ENCODE measurements at places on chromosomes 1 and 21.

- DNase-seq: no peak
Measured at GRCh38 chr1:161199506-161200139, 769 bp upstream of the ADAMTS4 start.

DNA sequence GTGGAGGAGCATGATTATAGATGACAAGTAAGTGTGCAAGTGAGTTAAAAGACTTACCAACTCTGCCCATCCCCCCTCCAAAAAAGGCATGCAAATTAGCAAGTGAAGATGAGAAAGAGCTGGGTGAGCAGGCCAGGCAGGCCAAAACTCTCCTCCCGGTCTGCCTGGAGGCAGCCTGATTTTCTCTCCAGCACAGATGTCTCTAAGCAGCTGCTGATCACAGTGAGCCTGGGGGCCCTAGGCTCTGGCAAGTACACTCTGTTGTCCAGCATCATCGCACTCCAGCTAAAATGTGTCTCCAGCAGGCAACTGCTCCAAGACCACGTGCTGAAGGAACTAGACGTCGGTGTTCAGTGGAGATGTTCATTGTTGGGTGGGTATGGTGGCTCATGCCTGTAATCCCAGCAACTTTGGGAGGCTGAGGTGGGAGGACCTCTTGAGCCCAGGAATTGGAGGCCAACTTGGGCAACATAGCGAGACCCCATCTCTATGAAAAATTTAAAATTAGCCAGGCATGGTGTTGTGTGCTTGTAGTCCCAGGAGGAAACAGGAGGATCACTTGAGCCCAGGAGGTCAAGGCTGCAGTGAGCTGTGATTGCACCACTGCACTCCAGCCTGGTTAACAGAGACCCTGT, 56.7 kb upstream of the PUM1 start:
- DNase-seq: no peak

DNA sequence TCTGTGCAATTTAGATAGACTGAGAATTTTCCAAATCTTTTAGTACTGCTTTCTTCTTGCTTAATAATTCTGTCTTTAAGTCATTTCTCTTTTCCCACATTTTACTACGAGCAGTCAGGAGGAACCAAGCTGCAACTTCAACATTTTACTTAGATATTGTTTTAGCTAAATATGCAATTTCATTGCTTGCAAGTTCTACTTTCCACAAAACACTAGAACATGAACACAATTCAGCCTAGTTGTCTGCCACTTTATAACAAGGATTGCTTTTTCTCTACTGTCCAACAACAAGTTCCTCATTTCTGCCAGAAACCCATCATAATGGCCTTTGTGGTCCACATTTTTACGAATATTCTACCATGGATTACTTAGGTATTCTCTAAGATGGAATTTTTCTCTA, 36.6 kb downstream of the SORT1 start:
- no peak for DNase-seq

GRCh38 chr1:22814176-22815042, 103.8 kb downstream of the EPHB2 start:
- DNase-seq: no peak

DNA sequence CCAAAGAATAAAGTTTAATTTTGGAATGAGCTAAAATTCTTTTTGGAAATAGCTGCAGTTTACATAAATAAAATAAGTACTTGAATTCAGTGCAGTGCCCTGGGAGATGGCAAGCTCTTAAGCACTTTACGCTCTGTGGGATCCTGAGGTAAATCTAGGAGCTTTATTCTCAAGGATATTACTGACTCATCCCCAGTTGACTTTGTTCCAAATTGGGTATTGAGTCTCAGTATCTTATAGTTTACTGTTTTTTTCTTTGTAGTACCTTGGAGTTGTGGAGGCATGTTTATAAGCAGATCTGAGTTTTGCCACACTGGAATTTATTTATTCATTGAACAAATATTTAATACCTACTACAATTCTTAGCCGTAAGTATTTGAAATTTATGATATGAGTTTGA, 27.4 kb upstream of the HRNR start:
- DNase-seq: no peak

- DNase-seq: no peak
Measured at GRCh38 chr1:71193153-71193552, 112.3 kb upstream of the ZRANB2 start.

DNA sequence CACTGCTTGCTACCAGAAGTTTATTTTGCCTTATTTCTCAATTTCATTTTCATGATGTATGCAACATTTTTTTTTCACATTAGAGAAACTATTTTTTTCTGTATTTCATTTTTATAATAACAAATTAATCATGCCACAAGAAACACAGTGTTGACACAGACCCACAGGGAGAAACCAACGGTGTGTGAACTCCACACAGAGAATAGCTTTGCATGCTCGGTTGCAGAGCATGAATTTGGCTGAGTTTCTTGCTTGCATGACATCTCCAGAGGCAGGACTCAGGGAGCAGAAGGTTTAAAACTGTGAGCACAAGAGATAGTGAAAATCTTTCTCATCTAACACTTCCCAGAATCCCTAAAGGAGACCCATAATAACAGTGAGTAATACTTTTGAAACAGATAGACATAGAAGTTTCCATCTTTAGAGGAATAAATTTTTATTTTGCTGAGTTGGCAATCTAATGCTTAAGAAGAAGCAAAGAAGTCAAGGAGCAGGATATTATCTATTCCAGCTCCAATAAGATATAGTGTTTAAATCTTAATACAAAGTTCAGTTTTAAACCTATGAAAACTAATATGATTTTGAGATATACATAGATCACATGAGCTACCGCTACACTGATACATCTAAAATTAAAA, 890.9 kb downstream of the MRPL39 start:
- DNase-seq: no peak

GRCh38 chr1:8625491-8625890, 191.9 kb downstream of the RERE start:
- no peak for DNase-seq
